ENCODE measurements at places on chromosomes 12 and 14.

- peak; percentile 19 for DNase-seq
These were observed 21.1 kb upstream of the SCARB1 start for GRCh38 chr12:124884587-124885438.

DNA sequence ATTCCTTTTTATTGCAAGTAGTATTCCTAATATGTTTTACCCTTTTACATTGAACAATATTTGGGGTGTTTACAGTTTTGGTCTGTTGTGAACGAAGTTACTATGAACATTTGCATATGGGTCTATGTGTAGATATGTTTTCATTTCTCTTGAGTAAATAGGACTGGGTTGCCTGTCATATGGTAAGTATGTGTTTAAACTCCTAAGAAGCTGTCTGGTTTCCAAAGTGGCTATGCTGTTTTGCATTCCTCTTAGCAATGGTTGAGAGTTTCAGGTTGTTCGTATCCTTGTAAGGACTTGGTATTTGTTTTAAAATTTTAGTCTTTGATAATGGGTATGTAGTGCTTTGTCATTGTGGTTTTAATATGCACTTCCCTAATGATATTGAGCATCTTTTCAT is 6.3 kb downstream of the METAP2 start:
- DNase-seq, result no peak

DNA sequence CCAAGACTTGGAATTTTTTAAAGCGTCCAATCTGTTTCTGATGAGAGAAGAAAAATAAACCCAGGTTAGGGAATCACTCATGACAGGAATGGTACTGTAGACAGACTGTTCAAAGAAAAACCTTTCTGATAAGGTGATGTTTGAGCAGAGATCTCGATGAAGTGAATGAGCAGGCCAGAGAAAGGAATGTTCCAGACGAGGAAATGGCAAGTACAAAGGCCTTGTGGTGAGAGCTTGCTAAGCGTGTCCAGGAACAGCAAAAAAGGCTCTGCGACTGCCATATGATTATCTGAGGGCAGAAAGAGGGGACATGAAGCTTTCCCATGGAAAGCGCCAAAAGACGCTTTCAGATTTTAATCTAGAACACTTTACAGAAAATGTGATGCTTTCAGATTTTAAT is 458.4 kb upstream of the SOX5 start:
- DNase-seq, result no peak

DNA sequence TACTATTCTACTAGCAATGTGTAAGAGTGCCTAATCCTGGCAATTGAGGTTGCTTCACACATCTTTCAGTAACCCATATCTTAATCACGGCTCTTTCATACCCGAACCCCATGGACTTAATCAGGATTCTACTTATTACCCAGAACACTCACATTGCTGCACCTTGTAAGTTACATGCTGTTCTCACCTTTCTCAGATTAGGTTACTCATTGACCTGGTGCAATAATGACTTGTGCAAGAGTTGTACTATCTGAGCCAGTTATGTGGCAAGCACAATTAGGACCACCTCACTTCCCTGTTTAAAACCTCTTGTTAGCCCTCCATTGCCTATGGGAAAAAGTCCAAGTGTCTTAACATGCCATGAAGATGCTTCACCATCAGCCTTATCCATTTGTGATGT is 306.7 kb upstream of the E2F7 start:
- no peak for DNase-seq

DNA sequence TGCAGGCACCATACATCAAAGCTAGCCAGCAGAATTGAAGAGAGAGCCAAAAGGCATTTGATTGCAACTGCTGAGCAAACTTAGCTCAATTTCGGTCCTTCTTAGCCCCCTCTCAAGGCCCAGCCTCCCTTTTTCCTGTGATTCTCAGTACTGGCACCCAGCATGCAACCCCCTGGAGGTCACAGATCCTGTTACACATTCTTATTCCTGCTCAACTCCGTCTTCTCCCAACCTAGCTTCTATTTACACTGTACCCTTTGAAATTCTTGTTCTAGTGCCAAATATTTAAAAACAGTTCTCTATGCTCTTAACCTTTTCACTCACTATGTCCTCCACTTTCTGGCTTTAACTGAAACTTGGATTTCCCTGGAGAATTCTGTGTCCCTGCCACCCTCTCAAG is 131.3 kb upstream of the CPSF6 start:
- DNase-seq, result no peak

GRCh38 chr12:28507033-28507432 is 316.8 kb downstream of the CCDC91 start:
- no peak for DNase-seq

DNA sequence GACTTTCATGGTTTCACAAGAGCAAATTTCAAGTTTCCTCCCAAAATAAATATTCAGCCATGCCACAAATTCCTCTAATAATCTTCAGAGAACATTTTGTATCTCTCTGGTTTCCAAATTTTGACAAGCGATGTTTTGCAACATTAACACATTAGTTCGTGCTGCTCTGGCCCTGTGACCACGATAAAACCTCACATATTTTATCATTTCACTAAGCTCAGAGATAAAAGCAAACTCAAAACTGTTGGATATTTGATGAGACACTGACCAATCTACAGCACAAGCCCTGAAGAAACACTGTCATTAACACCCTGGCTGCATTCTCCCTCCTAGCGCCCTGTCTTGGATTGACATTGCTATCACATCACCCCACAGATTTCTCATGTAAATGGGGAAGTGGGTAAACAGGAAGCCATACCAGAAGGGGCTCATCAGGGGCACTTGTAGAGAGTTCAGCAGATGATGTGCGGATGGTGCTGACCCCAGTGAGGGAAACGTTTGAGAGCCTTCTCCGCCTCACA is 264.3 kb downstream of the PRKD1 start:
- no peak for DNase-seq

- DNase-seq, result no peak
These were observed 791.2 kb downstream of the FLRT2 start for GRCh38 chr14:86321151-86321550.

DNA sequence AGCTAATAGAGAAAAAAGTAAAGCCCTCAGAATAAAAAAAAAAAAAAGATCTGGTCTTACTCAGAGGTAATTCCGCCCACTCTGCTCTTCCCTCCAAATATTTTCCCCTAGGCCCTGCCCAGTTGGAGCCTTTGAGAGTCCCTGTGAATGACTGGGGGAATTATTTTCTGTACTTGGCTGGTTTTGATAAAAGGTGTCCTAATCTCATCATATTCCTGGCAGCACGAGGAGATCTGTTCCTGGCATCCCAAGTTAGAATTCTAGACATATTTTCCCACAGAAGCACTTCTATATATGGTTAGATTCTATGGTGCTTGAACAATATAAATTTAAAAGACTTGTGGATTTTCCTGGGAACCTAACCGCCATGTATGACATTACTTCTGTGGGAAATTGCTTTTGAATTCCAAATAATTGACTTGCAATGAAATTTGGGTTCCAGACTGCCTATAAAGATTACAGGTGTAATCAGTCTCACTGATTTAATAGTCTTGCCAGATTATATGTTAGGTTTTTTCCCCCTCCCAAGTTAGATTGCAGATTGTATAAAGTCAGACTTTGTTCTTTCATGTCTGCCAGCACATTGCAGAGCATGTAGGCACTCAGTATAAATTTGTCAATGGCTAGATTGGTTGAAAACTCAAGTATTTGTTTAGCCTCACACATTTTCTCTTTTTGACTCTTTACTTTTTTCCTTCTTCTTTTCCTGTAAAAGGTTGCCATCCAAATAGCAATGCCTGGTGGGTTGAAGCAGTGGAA is 12.3 kb downstream of the GPX2 start:
- no peak for DNase-seq

- no peak for DNase-seq
These were observed 673.9 kb downstream of the FLRT2 start for GRCh38 chr14:86203843-86204242.

GRCh38 chr12:42608196-42608825 is 18.8 kb upstream of the PRICKLE1 start:
- no peak for DNase-seq

DNA sequence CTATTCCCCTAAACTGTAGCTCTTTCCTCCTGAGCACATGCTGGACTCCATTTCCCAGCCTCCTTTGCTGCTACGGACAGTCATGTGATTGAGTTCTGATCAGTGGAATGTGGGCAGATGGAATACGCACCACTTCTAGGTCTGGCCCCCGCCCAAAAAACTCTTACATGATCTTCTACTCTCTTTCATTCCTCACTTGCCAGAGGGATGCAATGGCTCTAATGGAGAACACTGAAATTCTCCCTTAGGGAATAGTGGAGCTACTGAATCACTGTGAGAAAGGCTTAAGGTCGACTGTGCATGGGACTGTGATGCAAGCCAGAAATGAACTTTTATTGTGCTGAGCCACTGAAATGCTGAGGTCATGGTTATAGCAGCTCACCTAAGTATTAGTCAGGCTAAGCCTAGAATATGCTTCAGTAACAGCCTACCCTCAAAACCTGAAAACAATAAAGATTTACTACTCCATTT is 13.0 kb upstream of the TMED2 start:
- DNase-seq, result no peak

DNA sequence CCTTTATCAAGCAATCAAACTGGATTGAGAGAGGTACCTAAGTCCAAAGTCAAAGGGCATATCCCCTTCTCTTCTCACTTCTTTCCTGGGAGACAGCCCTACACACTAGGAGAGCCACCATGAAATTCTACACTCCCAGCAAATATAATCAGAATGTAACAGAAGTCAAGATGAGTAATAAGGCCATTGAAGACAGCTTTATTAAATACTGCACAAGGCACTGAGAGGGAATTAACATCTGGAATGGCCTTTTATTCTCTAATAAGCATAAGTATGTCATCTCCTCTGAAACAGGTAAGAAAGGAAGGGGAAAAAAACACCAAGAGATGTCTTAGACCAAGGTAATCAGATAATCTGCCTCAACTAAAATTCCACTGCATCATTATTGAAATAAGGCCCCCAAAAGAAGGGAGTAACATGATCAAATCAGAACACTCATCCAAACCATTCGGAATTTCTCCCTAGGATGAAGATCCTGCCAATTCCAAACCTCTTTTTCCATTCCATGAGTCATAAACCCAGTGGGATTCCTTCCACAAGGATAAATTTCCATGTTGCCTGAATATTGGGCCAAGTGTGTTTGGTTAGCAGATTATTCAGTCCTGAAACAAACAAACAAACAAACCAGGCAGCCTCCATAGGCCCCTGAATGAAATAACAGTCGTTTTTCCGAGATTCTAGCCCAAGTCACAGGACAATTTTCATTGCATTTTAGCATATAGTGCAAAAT is 19.9 kb downstream of the SLC35F4 start:
- no peak for DNase-seq

DNA sequence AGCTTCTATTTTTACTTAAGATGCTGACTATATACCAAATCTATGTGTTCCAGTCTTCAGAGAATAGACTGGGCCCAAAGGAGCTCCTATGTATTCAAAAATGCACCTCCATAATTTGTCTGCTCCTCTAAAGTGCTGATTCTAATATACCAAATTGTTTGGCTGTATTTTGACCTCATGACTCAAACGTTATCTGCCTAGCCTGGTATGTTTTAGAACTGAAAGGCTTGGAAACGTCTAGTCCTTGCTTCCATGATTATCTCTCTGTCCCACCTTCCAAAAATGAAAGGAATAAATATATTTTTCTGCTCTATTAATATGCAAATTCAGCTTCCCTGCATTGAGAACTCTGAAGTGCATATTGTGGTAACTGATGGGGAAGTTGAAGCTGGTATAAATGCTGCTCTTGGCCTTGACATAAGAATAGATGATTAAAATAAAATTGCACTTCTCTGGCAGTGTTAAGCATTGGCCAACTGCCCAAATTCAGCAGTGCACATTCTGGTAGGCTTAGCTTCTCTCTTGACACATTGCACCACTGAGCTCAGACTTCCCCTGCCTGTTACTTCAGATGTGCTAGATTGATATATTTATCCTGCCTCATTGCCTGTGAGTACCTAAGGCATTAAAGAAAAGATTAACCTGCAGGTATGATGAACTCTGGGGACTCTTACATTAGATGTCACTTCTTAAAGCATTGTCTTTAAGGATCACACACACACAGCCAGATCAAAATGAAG is 882.3 kb downstream of the RPS29 start:
- DNase-seq, result no peak

GRCh38 chr12:93757792-93758694 is 80.9 kb downstream of the CRADD start:
- DNase-seq, result no peak

DNA sequence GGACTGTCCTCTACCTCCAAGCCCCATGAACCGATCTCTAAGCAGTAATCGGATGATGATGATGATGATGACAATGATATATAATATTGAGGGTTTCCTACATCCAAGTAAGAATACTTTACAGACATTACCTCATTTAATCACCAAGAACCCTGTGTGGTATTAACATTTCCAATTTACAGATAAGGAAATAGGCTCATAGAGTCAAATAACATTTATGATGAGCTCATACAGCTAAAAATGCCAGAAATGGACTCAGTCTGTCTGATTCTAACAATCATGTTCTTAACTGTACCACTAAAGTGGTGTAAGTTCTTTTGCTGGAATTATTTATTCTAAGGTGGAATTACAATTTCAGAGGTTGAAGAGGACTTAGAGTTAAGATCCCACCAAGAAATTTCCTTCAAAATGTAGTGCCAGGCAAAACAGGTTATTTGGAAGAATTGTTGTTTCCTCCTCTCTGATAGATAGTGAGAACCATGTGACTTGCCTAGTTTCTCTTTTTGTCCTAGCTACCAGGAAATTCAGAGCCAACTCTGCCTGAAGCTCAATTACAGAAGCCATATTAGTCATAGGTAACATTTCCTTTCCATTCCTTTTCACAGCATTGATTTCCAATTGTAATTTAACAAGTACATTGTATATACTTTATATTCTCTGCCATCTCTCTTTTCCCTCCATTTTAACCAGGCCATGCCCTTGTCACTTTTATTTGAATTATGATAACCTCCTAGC is 23.8 kb upstream of the CCDC175 start:
- no peak for DNase-seq

GRCh38 chr14:38047195-38047902 is 160.4 kb upstream of the SSTR1 start:
- no peak for DNase-seq

- DNase-seq, result no peak
These were observed 225.1 kb upstream of the CRY1 start for GRCh38 chr12:107318556-107318805.

- DNase-seq, result peak; percentile 85
These were observed 506 bp upstream of the NAP1L1 start for GRCh38 chr12:76084863-76085519.
